Lung (tissue), 17 donors: ENCODE measurements at places on chromosomes 12 and 14. TPM values are rescaled to one million over a fixed set of nuclear protein-coding genes. Genes with fewer than 3 reads are reported as not detected.

The RNASE3 gene
- total RNA-seq: 0.31 TPM

The RPS6KL1 gene
- total RNA-seq: 13.0 TPM

The LBHD2 gene
- total RNA-seq: not detected

The SLC48A1 gene
- 31.3 TPM for total RNA-seq

The MYF5 gene
- not detected for total RNA-seq
